IPS-NIHi11 (cell line): ENCODE measurements at places on chromosomes 12 and 14.

GRCh38 chr14:53144244-53144643 lies 8.9 kb downstream of the DDHD1 start:
- DNase-seq = no peak

DNA sequence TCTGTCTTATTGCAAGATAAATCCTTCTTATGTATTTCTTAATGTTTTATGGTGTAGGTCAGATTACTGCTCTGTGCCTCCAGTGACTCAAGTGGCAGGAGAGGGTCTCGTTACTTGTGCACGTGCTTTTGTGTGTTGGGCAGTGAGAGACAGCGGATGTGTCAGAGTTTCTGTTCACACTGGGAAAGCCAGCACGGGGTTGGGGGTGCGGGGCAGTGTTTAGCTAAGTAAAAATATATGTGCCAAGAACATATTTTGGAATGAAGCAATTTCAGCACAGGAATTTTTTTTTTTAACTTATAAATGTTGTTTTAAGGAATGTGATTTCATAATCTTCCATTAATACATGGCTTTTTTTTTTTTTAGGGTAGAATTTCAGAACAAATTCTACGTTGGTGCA lies 4.5 kb upstream of the DNAH10 start:
- DNase-seq = no peak

- DNase-seq = no peak
Measured at GRCh38 chr14:65361920-65362319, 50.6 kb upstream of the FUT8 start.

- peak; percentile 93 for DNase-seq
Measured at GRCh38 chr14:74955229-74956026, at the start of gene PGF. PGF (minus strand) TSS chr14:74955597; CDS start chr14:74955242, 355 bp downstream.

DNA sequence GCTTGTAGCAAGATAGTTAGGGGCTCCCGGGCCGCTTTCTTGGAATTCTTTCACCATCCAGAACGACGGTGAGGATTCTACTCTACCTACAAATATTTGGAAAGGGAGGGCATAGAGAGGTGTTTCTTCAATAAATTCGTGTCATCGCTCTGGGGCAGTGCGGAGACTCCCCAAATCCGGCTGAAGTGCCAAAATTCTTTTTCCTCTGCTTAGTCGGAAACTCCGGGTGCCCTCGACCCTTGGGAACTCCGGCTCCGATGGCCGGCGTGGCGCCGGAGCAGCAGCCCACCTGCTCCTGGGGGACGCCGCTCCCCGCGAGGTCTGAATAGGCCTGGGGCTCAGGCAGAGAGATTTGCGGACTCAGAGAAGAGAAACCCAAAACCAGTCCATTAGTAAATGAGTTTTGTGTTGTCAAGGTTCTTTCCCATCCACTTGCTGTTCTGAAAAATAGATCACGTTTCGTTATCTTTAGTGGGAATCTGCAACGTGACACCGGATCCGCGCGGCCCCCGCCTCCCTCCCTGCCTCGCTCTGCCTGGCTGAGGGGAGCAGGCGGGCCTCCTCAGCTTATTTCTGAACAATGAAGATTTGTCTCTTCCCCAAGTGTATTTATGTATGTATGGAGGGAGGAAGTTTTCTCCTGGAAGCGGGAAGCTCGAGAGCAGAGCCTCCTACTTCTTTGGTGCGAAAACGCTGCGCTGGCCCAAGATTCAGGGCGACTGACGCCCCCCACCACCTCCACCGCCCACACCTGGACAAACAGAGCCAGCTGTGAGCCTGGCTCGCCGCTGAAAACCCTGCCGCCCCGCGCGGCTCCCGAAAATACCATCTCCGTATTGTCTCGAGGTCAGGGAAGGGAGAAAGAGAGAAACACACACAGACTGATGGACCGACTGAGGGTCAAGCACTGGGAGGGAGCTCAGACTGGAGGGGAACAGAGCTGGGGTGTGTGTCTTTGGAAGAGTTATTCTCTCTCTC lies 3.7 kb upstream of the SIX1 start:
- no peak for DNase-seq

DNA sequence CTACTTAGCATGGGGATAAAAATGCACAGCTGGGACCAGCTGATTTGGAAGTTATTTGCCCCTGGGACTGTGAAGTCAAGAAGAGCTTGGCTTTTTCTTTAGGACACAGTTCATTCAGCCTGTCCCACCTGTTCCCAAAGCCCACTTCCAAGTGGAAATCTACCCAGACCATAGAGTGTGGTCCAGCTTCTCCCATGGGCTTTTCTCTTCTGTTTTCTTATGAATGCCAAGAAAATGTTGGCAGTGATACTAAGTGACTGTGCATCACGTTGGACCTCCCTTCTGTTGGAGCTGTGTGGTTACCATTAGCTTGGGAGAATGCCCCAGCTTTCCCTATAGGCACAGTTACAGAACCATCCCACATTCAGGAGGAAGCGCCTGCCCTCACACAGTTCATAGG lies 89.4 kb downstream of the NT5DC3 start:
- DNase-seq = no peak

DNA sequence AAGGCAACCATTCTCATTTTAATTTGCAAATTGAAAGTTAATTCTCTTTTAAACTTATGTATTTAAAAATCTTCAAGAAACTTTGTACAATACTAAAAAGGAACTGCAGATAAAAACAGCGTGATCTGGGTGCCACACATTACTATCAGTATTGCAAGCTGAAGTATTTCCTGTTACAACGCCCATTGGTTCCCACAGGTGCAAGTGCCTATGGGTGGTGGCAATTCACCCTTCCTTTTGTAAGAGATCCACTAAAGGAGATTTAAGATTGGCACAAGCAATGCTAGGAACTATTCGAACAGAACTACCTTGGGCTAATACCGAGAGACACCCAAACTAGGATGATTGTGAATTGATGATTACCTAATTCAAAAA lies 13.2 kb downstream of the TAOK3 start:
- DNase-seq = no peak

DNA sequence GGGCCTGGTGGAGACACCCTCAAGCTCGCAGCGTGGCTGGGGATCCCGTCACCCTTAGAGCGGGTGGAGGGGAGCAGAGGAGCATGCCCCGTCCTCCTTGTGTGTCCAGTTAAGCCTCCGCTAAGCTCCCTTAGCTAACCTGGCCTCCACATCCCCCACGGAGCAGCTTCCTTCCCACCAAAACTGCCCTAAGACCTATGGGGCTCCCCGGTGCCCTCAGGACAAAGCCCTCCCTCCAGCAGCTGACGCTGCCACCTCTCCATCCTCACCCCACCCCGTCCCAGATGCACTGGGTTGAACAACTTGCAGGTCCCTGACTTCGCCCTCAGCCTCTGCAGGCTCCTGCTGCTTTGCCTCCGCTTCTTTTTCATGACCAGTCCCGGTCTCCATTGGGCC lies 4.0 kb downstream of the AHNAK2 start:
- no peak for DNase-seq

- no peak for DNase-seq
Measured at GRCh38 chr12:78208092-78208491, 377.4 kb downstream of the NAV3 start.

GRCh38 chr14:106094654-106095189 lies 568.3 kb downstream of the TMEM121 start:
- DNase-seq = no peak

DNA sequence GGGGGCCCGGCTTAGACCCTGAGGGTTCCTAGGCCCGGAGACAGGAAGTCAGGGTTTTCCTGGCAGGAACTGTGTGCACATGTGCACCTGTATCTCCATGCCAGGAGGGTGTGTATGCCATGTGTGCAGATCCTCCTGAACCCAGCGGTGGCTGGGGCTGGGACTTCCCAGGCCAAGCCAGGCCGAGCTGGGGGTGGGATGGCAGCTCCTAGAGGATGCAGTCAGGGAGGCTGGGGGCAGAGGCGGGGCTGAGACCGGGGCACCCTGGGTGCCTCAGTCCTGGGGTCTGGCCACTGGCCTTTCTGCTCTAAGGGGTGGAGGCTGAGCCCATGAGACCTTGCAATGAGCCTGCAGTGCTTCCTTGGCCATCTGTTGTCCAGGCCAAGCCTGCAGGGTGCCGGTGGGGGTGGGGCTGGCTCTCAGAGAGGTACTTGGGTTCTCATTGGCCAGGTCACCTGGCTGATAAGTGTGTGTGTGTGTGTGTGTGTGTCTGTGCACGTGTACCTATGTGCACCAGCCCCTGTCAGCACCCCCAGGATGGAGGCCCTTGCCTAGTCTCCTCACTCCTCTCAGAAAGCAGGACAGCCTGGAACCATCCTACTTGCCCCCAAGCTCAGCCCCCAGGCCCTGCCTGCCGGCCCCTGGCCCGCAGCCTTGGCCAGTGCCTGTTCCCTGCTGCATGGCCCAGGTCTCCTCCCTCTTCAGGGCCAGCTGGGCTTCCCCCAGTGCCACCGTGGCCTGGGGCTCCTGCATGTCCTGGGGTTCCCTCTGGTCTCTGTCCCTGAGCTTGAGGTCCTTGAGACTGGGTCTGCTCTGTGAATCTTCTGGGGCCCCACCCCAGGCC lies 10.6 kb upstream of the TNFAIP2 start:
- DNase-seq = no peak

DNA sequence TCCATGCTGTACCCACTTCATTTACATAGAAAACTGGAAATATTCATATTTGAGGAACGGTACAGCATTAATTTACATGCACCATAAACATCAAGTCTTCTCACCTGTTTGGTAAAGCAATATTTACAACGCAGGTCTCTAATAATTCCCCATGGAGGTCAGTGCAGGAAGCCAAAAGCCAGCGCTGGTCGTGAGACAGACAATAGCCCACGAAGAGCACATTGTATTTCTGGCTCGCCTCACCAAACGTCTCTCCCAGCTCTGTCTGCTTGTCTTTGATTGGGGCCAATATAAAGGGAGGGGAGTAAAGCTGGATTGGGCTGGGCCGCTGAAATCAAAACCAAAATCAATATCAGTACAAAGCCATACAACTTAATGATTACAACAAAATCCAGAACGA lies 302.1 kb downstream of the MED13L start:
- no peak for DNase-seq

DNA sequence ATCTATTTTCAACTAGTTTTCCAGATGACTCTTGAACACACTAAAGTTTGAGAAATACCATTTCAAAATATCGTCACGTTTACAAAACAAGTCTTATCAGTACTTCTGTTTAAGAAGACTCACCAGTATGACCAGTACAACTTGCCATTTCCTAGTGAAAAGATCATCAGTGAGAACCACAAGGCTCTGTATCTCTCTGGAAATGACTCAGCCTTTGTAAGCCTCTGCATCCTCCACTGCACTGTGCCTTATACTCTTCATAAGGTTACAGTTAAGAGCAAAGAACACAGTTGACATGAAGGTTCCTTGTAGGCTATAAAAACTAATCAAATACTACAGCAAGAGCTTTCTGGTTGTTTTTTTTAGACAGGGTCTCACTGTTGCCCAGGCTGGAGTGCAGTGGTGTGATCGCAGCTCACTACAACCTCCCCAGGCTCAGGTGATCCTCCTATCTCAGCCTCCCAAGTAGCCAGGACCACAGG lies 5.7 kb upstream of the VTI1B start:
- no peak for DNase-seq

DNA sequence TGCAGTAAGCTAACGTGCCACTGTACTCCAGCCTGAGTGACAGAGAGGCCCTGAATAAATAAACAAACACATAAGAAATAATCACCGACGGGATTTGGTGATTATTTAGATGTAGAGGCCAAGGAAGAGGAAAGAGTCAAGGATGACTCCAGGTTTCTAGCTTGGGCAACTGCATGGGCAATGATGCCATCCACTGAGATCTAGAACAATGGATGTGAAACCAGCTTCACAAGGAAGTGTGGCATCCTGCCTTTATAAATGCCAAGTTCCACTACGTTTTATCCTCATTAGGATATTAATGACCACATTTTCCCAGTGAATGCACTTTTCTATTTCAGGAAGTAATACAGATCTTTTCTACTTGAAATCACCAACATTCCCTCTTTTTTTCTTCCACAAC lies 10.9 kb upstream of the PTGER2 start:
- DNase-seq = no peak

- peak; percentile 89 for DNase-seq
Measured at GRCh38 chr12:15590180-15590826, 198.9 kb downstream of the EPS8 start.

DNA sequence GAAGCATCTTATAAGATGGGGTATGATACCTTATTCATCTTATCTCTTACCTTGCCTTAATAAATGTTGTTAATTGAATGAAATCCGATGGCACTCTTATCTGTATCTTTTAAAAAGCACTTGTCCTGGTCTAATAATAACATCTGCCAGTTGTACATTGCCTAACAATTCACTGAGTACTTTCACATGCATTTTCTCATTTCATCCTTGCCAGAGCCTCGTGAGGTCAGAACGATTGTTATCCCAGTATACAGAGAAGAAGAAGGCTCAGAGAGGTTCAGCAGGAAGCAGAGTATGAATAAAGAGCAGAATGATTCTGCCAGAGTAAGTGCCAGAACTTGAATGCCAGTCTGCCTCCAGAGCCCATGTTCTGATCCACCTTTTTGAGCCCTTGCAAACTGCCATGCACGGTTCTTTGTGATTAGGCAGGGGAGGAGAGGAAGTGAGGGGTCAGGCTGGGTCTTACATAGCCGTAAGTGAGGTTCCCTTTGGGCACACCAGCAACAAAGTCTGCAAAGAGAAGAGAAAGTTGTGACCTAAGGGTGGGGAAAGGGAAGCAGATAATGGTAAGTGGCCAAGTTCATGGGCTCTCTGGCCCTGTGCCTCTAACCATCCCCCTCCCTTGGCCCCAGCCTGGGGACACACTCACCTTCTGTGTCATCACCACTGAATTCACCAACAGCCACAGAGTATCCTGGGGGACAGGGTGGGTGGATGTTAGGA lies 11.7 kb downstream of the ITGA5 start:
- DNase-seq = no peak

GRCh38 chr12:88945051-88945732 lies 364.9 kb upstream of the KITLG start:
- DNase-seq = no peak

DNA sequence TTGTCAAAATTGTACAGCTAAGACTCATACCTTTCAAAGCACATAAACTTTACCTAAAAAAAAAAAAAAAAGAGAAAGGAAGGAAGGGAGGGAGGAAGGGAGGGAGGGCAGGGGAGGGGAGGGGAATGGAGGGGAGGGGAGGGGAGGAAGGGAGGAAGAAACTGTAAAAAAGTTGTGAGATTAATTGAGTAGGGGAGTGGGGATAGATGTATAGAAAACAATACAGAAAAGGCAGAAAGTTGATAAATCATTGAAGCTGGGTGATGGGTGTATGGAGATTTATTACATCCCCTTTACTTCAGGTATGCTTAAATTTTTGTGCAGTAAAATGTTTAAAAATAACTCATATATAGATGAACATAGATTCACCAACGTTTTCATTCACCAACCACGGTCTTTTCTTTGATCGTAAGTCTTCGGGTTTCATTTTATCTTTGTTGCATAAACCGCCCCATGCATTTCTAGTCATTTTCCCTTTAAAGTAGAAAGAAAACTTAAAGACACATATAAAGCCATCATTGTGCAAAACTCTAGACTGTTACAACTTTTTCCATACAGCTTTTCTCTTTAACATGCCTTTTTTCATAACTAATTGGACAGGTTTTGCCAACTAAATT lies 191.2 kb upstream of the KRR1 start:
- DNase-seq = no peak

DNA sequence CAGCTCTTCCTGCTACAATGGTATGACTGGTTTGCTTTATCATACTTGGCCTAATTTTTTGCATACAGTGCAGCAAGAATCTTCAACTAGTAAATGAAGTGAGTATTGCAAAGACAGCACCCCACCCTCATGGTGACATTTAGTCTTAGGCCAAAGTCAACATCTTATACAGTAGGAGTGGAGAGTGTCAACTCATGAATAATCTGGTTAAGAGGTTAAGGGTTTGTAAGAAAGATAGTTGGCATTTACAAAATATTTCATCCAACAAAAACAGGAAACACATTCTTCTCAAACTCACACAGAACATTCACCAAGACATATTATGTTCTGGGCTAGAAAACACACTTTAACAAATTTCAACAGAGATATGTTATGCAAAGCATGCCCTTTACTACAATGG lies 2.2 kb upstream of the OAS1 start:
- no peak for DNase-seq
